Activated CD8-positive, alpha-beta T cell treated with anti-CD3 and anti-CD28 coated beads for 36 hours (primary cell): ENCODE measurements at places on chromosomes 4 and X.

DNA sequence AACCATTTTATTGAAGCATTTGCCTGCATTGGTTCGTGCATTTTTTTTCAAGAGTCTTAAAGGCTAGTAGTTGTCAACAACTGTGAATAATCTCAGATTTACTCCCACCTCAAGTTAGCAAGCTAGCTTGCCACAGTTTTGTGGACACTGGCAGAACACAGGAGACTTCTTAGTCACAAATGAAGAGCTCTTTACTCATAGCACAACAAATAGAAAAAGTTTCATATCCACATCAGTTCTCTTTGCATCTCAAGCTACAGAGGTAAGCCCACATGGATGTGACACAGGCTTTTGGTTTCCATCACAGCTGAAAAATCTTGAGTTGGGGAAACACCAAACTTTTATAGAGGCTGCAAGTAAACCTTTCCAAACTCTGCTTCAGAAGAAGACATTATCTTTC, 2315.7 kb upstream of the TENM3 start:
- DNase-seq: no peak

DNA sequence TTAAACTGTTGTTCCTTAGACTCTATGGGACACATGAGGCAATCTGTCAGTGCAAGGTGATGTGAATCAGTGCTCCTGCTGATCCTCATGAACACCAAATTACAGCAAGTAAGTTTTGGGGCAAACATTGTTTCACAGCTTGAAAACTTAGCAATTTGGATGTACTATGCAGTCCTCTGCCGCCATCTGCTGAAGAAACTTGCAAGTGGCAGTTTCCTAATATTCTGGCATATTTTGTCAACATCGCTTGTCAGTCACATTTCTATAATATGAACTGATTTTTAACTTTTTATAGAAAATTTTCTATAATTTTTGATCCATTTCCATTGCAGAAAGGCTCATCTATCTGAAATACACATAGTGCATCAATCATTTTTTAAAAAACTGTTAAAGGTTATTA, 56.3 kb downstream of the ZAR1 start:
- peak; percentile 55 for DNase-seq

- peak; percentile 12 for DNase-seq
Measured at GRCh38 chr4:8320386-8320750, 50.8 kb downstream of the HTRA3 start.

DNA sequence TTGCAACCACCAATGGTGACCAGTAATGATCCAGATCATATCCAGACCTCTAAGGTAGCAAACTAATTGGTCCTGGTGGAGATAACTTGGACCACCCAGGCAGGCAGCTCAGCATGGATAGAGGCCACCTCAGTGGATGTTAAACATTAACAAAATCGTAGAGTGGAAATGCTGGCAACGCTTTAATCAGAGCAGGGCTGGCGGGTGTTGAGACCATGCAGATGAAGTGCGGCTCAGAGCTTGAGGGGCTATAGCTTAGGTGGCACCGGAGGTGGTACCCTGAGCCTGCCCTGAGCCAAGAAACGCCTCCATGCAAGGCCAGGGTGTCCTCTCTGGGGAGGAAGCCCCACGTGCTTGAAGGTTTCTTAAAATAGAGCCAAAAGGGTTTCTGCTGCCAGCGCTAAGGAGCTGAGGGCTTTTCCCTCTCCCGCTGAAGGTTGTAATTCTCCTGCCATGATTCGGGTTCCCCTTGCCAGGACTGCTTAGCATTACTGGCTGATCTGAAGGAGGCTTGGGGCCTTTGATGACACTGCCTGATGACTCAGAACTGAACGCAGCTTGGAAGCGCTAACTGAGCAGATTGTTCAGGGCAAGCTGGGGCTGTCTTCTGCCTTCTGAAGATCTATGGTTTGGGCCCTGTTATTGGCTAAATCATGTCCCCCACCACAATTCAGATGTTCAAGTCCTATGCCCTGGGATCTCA, 177.8 kb upstream of the ATP6AP2 start:
- DNase-seq: no peak

GRCh38 chrX:98717970-98718369, 1692.1 kb downstream of the PCDH19 start:
- no peak for DNase-seq

- no peak for DNase-seq
Measured at GRCh38 chr4:123966990-123967769, 570.6 kb downstream of the SPRY1 start.

GRCh38 chr4:165208221-165208652, 876 bp downstream of the KLHL2 start:
- peak; percentile 56 for DNase-seq

GRCh38 chr4:151469970-151470369, 61.0 kb downstream of the FHIP1A start:
- no peak for DNase-seq
